Endothelial cell of umbilical vein (primary cell): ENCODE measurements at places on chromosomes 3 and 15. TPM values are rescaled to one million over a fixed set of nuclear protein-coding genes. Genes with fewer than 3 reads are reported as not detected.

KCNAB1 gene
- total RNA-seq: 11.7 TPM in 1 of 2 replicates, not detected in the other

RHCG gene
- not detected in 2 replicates for total RNA-seq

GOLGA6L7 gene
- not detected in 2 replicates for total RNA-seq

PRC1 gene
- 171 and 185 TPM in 2 replicates for total RNA-seq

HRH1 gene
- 16.2 and 22.0 TPM in 2 replicates for total RNA-seq

REC114 gene
- total RNA-seq: not detected in 2 replicates

GP5 gene
- total RNA-seq: 0.11 TPM in 1 of 2 replicates, not detected in the other

HOMER2 gene
- 0.60 and 0.97 TPM in 2 replicates for total RNA-seq

EPB42 gene
- total RNA-seq: not detected in 2 replicates

DNA sequence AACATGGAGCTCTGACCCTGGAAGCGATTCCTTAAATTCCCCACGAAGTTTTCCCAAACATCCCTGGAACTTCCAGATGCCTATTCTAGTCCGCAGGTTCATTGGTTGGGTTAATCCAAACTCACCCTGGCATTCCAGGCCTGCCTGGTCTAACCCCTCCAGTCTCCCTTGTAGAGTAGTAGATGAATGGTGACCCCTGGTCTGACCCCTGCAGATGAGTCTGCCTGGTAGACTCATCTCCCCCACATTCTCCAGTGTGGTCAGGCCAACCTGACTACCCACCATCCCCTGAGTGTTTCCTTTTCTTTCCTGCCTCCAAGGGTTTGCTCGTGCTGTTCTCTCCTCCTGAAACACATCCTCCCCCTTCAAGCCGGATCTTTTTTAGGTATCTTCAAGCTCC is 10.8 kb upstream of the HRH1 start:
- H3K27me3 ChIP-seq: no peaks in the 10 kb centered on the region
- no peak overlapping the region for H3K27ac ChIP-seq
- no peaks in the 10 kb centered on the region for H3K36me3 ChIP-seq

DNA sequence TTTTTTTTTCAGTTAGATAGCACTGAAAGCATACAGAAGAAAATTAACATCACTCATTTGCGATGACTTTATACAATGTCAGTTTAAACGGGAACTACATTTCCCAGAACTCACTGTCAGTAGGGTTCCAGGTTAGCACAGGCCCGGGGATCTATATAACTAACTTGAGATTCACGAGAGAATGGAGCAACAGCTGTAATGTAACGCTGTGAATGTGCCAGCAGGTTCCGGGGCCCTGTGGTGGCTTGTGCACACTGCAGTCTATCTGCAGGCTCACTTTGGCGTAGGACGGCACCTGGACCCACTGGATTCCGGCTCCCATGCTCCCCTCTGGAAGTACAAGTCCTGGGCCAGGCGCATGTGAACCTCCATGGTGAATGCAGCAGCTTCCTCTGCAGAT is 19.4 kb downstream of the CCR1 start:
- no peaks in the 10 kb centered on the region for H3K27me3 ChIP-seq
- no peaks in the 10 kb centered on the region for H3K4me1 ChIP-seq
- H3K4me3 ChIP-seq: no peak overlapping the region
- H3K36me3 ChIP-seq: no peaks in the 10 kb centered on the region

- DNase-seq: peak; percentile 48
- no peak overlapping the region for H3K4me3 ChIP-seq
- no peaks in the 10 kb centered on the region for H3K27me3 ChIP-seq
- peaks cover 7% of the 10 kb centered on the region for H3K4me1 ChIP-seq
- no peak overlapping the region for H3K27ac ChIP-seq
These were observed 4.1 kb upstream of the COX17 start for GRCh38 chr3:119681279-119681678.

GRCh38 chr3:176490357-176490756 is 706.9 kb downstream of the TBL1XR1 start:
- H3K4me3 ChIP-seq: no peak overlapping the region
- H3K4me1 ChIP-seq: no peaks in the 10 kb centered on the region
- no peaks in the 10 kb centered on the region for H3K27me3 ChIP-seq
- H3K36me3 ChIP-seq: no peaks in the 10 kb centered on the region
- DNase-seq: no peak

GRCh38 chr3:31704591-31705179 is 172.0 kb downstream of the STT3B start:
- peak overlapping the region; percentile 65 for H3K27ac ChIP-seq
- H3K4me3 ChIP-seq: no peak overlapping the region
- peaks cover 17% of the 10 kb centered on the region for H3K4me1 ChIP-seq
- H3K27me3 ChIP-seq: no peaks in the 10 kb centered on the region
- no peaks in the 10 kb centered on the region for H3K36me3 ChIP-seq

DNA sequence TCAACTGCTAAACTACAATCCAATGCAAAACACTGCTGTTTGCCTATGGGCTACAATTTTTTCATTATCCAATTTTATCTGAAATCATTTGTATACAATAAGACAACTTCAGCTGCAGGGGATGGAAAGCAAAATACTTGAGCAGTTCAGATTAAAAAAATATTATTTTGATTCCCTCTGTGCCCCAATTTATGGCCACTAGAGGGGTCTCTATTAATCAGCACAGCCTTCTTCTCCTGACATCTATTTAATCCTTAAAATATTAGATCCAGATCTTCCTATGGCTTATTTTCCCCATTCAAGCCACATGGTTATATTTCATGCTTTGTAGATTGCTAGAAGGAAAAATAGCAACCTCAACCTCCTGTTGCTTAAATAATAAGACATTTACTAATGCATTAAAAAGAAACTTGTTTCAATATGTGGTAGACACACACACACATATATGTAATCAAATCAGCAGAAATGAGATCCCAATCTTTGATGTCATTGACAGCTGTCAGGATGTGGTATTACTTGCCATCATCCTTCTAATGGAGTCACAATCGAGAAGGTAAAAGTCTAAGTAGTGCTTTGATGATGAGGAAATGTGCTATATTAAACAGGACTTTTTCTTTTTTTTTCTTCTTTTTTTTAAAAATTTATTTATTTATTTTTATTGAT is 104.2 kb downstream of the P2RY1 start:
- H3K36me3 ChIP-seq: no peaks in the 10 kb centered on the region
- no peak overlapping the region for H3K27ac ChIP-seq
- H3K27me3 ChIP-seq: no peaks in the 10 kb centered on the region
- peaks cover 10% of the 10 kb centered on the region for H3K4me1 ChIP-seq

DNA sequence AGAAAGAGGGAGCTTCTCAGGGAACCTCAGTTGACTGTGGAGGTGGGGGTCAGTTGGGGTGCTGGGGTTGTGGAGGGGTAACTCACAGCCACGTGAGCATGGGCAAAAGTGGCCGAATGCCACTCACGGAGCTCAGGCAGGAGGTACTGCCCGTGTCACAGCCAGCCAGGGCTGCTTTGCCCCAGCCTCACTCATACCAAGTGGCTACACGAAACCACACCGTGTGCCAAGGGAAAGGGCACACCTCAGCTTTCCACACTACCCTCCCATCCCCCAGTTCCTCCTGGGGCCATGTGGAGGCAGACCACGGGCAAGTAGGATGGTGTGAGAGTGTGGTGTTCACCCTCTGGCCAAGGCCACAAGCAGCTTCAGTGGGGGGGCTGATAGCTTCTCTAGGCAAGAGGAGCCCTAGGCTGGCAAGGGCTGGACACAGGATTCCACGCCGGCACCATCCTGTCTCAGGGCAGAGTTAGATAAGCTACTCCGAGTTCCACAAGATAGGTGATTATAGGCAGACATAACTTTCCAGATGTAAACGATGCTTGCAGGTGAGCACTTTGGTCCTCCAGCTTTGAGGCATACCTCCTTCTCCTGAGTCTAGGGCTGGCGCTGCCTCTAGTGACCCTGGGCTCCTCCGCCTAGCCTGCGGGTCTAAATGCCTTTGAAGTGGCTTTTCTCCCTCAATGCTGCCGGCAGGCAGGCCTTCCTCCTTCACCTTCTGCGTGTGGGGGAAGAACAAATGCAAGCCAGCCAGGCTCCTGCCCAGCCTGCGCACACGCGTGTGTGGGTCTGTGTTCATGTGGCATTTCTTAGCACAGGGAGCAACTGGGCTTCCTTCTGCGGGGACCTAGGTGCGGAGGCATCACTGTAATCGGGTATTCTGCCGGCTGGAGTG is 25.0 kb downstream of the RGMA start:
- H3K27ac ChIP-seq: no peak overlapping the region
- no peaks in the 10 kb centered on the region for H3K27me3 ChIP-seq
- no peak overlapping the region for H3K4me3 ChIP-seq
- H3K36me3 ChIP-seq: no peaks in the 10 kb centered on the region

GRCh38 chr3:151171145-151171757 is 31.8 kb downstream of the GPR171 start:
- H3K27ac ChIP-seq: no peak overlapping the region
- DNase-seq: no peak
- no peaks in the 10 kb centered on the region for H3K27me3 ChIP-seq
- H3K4me1 ChIP-seq: no peaks in the 10 kb centered on the region
- no peaks in the 10 kb centered on the region for H3K36me3 ChIP-seq
- no peak overlapping the region for H3K4me3 ChIP-seq

- no peaks in the 10 kb centered on the region for H3K4me1 ChIP-seq
- no peak overlapping the region for H3K4me3 ChIP-seq
- no peak overlapping the region for H3K27ac ChIP-seq
- no peaks in the 10 kb centered on the region for H3K36me3 ChIP-seq
- H3K27me3 ChIP-seq: no peaks in the 10 kb centered on the region
These were observed 364.3 kb upstream of the ADAMTS9 start for GRCh38 chr3:65052101-65052500.

- peaks cover 23% of the 10 kb centered on the region for H3K4me1 ChIP-seq
- H3K36me3 ChIP-seq: peaks cover 2% of the 10 kb centered on the region
- H3K4me3 ChIP-seq: no peak overlapping the region
- H3K27me3 ChIP-seq: no peaks in the 10 kb centered on the region
- no peak for DNase-seq
- no peak overlapping the region for H3K27ac ChIP-seq
These were observed 35.0 kb downstream of the LPP start for GRCh38 chr3:188188911-188189310.

- no peak for DNase-seq
- no peaks in the 10 kb centered on the region for H3K4me1 ChIP-seq
- H3K27me3 ChIP-seq: no peaks in the 10 kb centered on the region
- H3K4me3 ChIP-seq: no peak overlapping the region
These were observed 60.7 kb downstream of the TIMP4 start for GRCh38 chr3:12097971-12098370.

GRCh38 chr3:186099178-186099577 is 9.7 kb downstream of the ETV5 start:
- H3K36me3 ChIP-seq: no peaks in the 10 kb centered on the region
- peak; percentile 47 for DNase-seq
- no peak overlapping the region for H3K27ac ChIP-seq
- no peaks in the 10 kb centered on the region for H3K27me3 ChIP-seq
- H3K4me1 ChIP-seq: peaks cover 13% of the 10 kb centered on the region
- no peak overlapping the region for H3K4me3 ChIP-seq

DNA sequence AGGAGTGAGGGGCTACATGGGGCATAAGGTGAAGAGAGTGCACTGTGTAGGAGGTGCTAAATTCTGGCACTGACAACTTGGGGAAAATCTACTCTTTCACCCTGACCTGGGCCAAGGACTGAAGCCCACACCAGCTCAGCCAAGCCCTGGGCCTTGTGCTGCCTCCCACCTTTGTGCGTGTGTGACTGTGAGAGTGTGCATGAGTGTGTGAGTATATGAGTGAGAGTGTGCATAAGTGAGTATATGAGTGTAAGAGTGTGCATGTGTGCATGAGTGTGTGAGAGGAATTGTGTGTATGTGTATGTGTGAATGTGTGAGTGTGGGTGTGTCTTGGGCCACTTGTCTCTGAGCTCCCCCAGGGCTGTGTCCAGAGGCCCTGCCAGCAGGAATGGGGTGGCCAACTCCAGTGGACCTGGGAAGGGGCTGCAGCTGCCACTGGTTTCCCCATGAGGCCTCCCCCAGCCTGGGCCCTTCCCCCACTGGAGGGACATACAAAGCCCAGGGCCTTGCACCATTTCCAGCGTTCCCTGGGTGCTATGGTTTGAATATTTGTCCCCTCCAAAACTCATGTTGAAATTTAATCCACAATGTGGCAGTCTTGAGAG is 15.2 kb downstream of the C3orf22 start:
- H3K27me3 ChIP-seq: no peaks in the 10 kb centered on the region
- H3K27ac ChIP-seq: no peak overlapping the region
- no peak for DNase-seq

GRCh38 chr3:189275852-189276251 is 104.1 kb downstream of the TPRG1 start:
- H3K4me1 ChIP-seq: no peaks in the 10 kb centered on the region
- H3K4me3 ChIP-seq: no peak overlapping the region
- H3K36me3 ChIP-seq: no peaks in the 10 kb centered on the region

GRCh38 chr3:135383301-135383700 is 582.2 kb upstream of the PPP2R3A start:
- no peaks in the 10 kb centered on the region for H3K27me3 ChIP-seq
- H3K4me3 ChIP-seq: no peak overlapping the region
- no peaks in the 10 kb centered on the region for H3K36me3 ChIP-seq
- H3K27ac ChIP-seq: no peak overlapping the region

GRCh38 chr3:179603831-179604230 is 607 bp downstream of the MRPL47 start:
- no peak for DNase-seq
- H3K27ac ChIP-seq: peak overlapping the region; percentile 84
- peak overlapping the region; percentile 77 for H3K4me3 ChIP-seq
- H3K36me3 ChIP-seq: peaks cover 2% of the 10 kb centered on the region
- no peaks in the 10 kb centered on the region for H3K27me3 ChIP-seq

DNA sequence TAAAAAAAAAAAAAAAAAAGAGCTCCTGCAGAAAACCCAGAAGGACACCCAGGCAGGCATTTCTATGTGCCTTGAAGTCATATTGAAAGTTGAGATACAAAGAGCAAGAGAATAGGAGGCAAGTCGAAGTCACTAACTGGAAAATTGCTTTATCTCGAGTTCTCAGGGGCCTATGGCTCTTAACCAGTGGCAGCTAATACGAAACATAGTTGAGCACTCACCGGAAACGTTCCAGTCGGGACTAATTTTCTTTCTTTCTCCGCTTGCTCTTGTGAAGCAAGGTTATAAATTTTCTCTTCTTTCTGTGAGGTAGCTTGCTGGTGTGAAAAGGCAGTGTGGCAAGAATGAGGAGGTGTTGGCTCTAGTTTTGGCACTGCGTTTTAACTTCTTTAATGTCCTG is 181.5 kb downstream of the ADAMTS9 start:
- H3K36me3 ChIP-seq: no peaks in the 10 kb centered on the region
- H3K4me3 ChIP-seq: no peak overlapping the region
- no peak overlapping the region for H3K27ac ChIP-seq
- no peak for DNase-seq
- peaks cover 9% of the 10 kb centered on the region for H3K4me1 ChIP-seq
- peaks cover 2% of the 10 kb centered on the region for H3K27me3 ChIP-seq
